ENCODE measurements at places on chromosomes 12 and 14.
A peak's percentile ranks its signal among the peaks of the same experiment; 100 is the strongest.

GRCh38 chr12:69085852-69086251 lies 152.9 kb upstream of the CPM start:
- no peak for DNase-seq

GRCh38 chr14:72744416-72745120 lies 149.3 kb downstream of the DPF3 start:
- DNase-seq, result no peak

DNA sequence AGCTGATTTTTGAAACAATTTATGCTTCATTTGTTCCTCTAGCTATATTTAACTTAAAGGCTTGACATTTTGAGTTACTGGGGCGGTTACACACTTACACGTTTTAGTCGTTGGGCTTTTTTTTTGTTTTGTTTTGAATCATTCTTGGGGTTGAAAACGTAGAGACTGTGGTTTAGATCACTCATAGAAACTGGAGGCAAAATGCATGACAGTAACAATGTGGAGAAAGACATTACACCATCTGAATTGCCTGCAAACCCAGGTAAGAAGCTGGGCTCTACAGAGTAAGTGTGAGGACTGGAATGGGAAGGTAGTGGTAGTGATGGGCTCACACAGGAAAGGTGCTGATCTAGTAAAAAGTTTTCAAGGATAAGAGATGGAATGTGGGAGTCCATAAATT lies at the start of gene CLEC2D:
TSS of gene CLEC2D (plus strand) at position 180 of the 400 bp plus-strand sequence. CDS start at position 202, 22 bp downstream.
- peak; percentile 91 for DNase-seq

- DNase-seq, result peak; percentile 14
Observed at GRCh38 chr12:107917912-107918800, 143.7 kb downstream of the ASCL4 start.

- no peak for DNase-seq
Observed at GRCh38 chr14:105126981-105127329, 41.6 kb downstream of the JAG2 start.
